Cortex of kidney (tissue), 1 donor: ENCODE measurements at places on chromosomes 4 and X.

- no peak for DNase-seq
Observed at GRCh38 chr4:107631560-107631959, 88.5 kb downstream of the PAPSS1 start.

- DNase-seq, result no peak
Observed at GRCh38 chr4:146510942-146511341, 10.8 kb downstream of the SLC10A7 start.

GRCh38 chr4:70197842-70198241, 2.3 kb downstream of the ODAM start:
- no peak for DNase-seq

DNA sequence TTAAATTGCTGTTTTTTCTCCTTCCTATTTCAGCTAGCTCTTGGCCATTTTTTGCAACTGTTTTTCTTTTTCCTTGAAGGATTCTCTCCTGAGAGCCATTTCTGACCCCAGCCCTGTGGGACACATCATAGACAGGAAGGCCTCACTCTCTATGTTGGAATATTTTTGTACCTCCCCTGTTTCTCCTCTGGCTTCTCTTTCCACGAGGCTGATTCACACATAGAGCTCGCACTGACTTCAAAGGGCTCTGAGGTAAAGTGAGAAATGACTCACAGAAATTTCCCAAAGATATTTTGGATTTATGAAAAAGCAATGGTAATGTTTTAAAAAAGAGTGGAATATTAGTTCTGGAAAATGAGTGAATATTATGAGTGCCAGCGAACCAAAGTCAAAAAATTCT, 181.7 kb upstream of the IGFBP7 start:
- DNase-seq, result no peak

DNA sequence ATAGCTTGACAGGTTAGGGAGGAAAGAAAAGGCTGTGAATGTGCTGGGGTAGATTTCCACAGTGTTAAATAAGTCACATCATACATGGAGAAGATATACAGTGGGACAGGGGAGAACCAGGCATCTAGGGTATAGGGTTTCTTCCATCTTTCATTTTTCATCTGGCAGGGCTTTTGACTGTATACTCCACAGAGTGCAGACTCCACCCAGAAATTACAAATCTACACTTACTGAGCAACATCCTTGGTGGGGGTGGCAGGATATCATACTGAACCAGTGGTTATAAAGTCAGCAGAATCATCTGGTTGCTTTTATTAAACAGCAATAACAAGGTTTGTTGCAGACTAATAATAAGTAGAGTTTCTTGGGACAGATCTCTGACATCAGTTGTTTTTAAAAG, 154.2 kb downstream of the NPNT start:
- DNase-seq, result no peak

GRCh38 chrX:18252644-18253359, 32.1 kb upstream of the BEND2 start:
- DNase-seq, result no peak

DNA sequence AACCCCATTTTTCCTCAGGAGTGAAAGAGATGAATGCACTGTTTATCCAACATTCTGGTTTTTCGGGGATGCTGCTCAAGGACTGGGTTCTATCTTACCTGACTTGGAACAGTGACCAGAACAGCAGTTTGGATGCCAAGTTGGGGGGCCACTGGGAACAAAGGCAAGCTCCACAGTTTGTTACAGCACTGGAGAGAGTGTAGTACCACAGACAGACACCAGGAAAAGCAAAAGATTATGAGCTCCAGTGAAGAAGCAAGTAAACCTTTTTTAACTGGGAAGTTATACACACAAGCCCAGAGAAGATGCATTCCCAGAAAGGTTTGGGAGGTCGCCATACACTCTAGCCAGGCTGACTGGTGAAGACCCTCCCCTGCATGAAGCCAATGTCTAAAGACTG, 13.6 kb downstream of the C4orf36 start:
- no peak for DNase-seq

GRCh38 chr4:113901994-113902787, 77.3 kb downstream of the ARSJ start:
- no peak for DNase-seq

DNA sequence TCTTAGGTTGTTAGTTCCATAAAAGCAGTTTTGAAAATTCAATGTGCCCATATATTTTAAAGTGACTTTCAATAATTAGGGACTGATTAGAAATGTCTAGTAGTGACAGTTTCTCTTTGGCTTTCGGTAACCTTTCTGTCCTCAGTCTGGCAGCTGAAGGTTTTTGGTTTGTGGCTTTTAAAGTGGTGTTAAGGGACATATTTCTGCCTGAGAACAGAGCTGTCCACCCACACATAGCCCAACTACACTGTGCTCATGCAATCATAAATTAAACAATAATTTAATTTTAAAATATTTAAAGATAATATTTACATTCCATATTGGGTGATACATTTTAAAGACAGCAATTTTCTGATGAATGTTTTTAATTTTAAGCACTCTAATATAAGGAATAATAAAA, 335.0 kb upstream of the TENM3 start:
- no peak for DNase-seq

DNA sequence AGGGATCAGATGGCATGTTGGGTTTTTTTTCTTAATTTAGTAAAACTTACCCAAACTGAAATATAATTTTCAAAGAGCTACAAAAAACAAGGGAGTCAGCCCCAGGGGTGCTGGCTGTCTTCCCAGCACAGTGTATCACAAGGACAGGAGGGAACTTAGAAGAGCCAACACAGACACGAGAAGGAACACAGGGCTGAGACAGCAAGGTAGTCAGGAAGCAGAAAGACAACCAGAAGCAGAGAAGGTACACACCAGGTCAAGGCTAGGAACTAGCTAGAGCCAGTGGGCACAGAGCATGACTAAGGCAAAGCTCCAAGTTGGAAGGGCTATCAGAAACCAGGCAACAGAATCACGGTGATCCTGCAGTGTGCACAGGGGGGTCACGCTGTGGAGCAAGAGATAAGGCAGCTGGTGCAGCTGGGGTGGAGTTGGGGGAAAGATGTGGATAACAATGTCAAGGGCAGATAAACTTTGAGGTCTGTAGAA, 168.7 kb downstream of the NR3C2 start:
- DNase-seq, result no peak

DNA sequence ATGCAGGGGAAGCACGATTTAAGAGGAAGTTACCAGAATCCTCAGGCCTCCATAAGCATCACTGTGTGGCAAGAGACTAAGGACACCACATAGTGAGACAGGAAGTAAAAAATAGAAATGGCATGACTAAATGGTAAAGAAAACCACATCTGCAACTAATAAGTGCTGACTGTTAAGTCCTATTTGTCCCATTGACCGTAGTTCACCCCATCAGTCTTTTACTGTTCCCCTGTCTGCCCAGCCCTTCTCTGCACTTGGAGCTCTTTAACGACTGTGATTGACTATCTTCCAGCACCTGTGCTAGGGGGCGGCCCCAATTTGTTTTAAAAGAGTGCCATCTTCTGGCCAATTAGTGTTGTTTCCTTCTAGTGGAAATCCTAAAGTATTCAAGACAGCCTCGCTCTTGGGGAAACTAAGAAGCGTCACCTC, 94.2 kb downstream of the MAOA start:
- no peak for DNase-seq

- DNase-seq, result no peak
Observed at GRCh38 chr4:173748353-173748752, 218.3 kb upstream of the HAND2 start.
